ENCODE measurements at places on chromosomes 7 and 10.

DNA sequence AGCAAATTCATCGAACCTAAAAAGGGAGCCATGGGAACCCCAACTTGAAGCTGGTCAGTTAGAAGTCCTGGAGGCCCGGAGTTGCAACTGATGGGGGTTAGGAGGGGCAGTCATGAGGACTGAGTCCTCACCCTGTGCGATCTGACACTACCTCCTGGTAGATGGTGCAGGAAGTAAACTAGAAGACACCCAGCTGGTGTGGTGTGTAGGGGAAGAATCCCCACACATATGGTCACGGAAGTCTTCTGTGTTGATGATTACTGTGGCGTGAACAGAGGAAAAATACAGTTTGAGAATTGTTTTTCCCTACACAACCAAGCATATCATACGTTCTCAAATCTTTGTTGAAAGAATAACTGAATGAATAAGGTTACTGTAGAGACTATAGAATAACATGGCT lies 164.6 kb upstream of the KCTD7 start:
- no peak for DNase-seq

- no peak for DNase-seq
Observed at GRCh38 chr7:97573065-97573464, 158.8 kb upstream of the TAC1 start.

DNA sequence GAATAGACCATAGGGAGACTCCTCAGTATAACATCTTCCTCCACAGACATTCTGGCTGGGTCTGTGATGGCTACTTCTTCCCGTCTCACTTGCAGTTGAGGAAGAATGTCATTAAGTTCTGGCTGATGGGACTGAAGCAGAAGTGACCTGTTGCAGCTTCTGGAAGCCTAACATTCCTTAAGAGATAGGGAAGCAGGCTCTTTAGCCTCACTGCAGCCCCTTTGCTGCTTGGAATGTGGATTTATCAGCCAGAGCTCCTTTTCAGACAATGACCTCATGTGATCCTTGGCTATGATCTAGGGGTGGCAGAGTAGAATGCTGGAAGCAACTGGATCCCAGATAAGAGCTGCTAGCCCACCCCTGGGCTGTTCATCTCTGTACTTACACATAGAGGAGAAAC lies 142.5 kb downstream of the RNF216 start:
- DNase-seq: no peak

GRCh38 chr10:30773501-30773900 lies 143.9 kb upstream of the LYZL2 start:
- DNase-seq: no peak

- DNase-seq: no peak
Observed at GRCh38 chr7:64863969-64864368, 39.1 kb upstream of the ZNF273 start.

GRCh38 chr7:43701500-43701854 lies 27.8 kb downstream of the COA1 start:
- no peak for DNase-seq

- DNase-seq: no peak
Observed at GRCh38 chr7:137935884-137936508, 65.9 kb downstream of the CREB3L2 start.

DNA sequence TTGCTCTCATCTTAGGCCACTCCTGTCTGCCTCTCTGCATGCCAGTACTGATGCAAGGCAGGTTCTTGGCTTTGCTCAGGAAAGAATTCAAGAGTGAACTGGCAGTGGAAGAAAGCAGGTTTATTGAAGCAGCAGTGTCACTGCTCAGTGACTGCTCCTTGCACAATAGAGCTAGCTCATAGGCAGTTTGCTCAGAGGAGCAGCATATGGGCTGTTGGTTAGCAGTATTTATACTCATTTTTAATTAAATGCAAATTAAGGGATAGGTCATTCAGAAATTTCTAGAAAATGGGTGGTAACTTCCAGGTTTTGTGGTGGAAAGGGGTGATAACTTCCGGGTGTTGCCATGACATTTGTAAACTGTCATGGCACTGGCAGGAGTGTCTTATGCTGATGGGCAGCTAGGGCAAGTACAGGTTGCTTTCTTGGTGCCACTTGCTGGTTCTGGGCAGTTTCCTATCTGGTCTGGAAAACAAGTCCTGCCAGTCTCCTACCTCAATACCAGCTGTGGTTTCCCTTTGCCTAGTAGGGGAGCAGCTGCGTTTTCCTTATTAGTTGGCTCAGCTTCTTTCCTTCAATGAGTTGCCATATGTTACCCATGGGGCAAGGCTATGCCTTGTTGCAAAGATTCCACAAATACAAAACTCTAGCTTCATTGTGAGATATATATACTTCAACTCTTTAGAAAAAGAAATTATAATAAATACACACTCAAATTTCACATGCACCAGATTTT lies 64.8 kb upstream of the CALD1 start:
- no peak for DNase-seq

Data from NCI-H1092 treated with DMSO at 0.1 percent for 48 hours (cell line).